ENCODE measurements at places on chromosomes 3 and 15. TPM values are rescaled to one million over a fixed set of nuclear protein-coding genes. Genes with fewer than 3 reads are reported as not detected.

DNA sequence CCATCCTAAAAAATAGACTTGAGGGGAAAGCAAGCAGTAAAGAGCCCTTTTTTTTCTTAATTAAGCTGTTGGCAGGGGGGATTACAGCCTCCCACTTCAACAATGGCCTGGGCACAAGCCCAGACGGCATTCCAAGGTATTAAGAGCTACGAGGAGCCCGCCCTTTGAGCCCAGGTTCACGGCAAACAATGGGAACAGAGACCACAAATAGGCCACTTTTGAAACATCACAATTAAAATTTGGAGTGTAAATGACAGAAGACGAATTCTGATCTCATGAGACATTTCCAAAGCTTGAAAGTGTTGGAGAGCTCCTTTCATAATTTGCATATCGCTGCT is 8.9 kb downstream of the CHSY1 start:
- DNase-seq, result peak; percentile 67

GRCh38 chr3:66317750-66318376 is 97.1 kb downstream of the SLC25A26 start:
- no peak for DNase-seq

- no peak for DNase-seq
Measured at GRCh38 chr3:197105786-197106185, 76.2 kb upstream of the MELTF start.

GRCh38 chr15:64443747-64444621 is 16.4 kb upstream of the ZNF609 start:
- peak; percentile 46 for DNase-seq

DNA sequence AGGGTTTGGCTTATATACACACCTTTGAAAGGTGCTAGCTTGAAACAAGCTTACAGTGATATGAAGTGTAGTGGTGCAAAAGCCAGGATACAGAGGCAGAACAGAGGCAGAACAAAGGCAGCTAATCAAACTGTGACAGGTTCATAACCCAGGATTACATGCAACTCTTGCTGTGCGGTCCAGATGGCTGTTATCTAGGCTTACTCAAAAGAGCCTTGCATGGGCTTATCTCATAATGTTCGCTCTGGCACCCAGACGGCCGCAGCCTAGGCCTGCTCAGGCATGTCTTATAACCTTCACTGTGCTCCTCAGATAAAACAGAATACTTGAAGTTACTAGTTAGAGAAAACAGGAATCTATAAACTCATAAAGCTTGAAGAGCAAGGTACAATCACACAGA is 22.8 kb upstream of the NOX5 start:
- DNase-seq, result no peak

DNA sequence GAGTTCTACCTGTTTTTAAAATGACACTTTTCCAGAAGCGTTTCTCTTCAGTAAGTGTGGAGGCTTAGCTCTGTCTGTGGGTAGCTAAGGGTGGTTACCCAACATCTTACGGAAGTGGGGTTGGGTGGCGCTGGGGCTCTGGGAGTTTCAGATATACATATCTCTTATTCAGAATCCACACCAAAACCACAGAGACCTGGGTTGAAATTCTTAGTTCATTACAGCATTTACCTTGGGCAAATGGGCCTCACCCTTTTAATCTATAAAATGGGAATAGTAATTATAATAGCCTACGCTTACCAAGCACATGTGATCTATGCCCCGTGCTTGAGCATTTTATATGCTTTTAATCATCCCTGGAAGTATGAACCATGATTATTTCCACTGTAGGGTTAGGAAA is 9.4 kb downstream of the PTPRG start:
- DNase-seq, result no peak

DNA sequence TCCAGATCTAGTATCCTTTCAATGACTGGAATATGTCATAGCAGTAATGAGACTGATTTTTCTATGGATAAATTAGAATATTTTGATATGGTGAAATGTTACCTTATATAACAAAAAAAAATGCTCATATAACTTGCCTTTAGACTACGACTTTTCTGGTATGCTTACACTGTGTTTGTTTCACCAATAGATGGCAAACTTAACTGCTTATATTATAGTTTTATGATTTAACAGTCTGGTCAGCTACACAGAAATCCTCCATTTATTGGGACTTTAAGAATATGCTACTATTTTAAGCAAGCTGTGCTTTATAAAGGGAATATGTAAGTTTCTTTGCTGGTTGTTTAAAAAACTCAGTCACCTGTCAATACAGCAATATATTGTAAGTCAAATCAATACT is 205.6 kb downstream of the VGLL3 start:
- DNase-seq, result no peak

- peak; percentile 75 for DNase-seq
Measured at GRCh38 chr15:56919031-56919608, 676 bp downstream of the TCF12 start.

The GOLGA8J gene
- not detected for total RNA-seq

DNA sequence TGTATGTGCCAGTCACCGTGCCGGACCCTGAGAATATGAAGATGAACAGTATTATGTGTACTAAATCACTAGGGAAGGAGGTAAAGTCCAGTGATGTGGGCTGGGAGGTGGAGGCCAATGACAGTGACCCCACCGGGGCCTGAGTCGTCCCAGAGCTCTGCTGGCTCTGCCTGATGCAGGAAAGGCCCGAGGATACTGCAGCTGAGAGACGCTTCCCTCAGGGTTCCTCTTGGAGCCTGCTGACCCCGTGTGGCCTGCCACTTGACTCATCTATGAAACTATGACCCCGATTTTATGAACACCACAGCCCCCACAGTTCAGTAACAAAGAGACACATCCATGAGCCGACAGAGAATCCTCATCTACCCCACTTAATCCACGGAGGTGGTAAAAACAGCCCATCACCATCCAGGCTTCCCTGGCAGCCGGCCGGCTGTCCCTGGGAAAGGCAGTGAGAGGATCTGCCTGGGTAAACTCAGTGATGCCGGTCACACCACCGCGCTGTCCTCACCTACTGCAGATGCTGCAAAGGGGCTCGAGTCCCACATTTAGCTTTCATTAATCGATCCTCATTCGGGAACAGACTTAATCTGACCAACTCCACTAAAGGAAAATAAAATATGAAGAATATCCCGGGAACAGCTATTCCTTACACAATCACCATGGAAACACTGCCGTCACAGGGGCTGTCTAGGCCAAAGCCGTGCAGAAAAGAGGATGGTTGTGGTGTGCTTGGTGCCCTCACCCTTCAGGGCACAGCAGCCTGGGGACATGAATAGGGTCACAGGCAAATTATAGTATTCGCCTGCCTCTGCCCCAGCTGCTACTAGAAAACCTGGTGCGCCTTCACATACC is 82.9 kb downstream of the ARRDC4 start:
- DNase-seq, result no peak

The PDZRN3 gene
- total RNA-seq, result 0.68 TPM

- DNase-seq, result no peak
Measured at GRCh38 chr3:195182470-195182795, 88.5 kb downstream of the XXYLT1 start.

GRCh38 chr3:185225080-185225479 is 28.8 kb downstream of the EHHADH start:
- DNase-seq, result no peak
